Hindlimb muscle (tissue), 1 donor: ENCODE measurements at places on chromosomes 7 and 10.
A peak's percentile ranks its signal among the peaks of the same experiment; 100 is the strongest.

DNA sequence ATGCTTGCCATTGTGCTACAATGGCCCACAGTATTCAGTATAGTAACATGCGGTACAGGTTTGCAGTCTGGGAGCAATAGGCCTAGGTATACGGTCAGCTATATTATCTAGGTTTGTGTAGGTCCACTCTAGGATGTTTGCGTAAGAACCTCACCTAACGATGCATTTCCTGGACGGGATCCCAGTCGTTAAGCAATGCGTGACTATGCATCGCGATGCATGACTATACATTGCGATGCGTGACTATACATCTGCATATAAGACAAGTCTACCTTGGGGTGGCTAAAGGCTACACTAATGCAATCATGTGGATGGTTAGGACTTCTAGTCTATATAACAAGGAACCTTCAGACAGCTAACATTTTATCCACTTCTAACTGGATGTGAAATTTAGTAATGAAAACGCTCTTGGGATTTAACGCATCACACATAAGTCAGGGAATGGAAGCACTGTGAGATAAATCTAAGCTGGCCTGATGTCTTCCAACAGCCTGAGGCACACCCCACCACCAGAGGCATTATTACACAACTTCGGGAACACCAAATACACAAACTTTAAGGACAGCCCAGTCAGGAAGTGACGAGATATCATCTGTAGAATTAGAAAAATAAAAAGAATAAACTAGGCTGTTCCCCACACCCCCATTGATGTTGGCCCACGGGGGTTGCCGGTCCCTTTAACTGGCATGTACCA, 9.2 kb downstream of the GNA12 start:
- no peak for DNase-seq

DNA sequence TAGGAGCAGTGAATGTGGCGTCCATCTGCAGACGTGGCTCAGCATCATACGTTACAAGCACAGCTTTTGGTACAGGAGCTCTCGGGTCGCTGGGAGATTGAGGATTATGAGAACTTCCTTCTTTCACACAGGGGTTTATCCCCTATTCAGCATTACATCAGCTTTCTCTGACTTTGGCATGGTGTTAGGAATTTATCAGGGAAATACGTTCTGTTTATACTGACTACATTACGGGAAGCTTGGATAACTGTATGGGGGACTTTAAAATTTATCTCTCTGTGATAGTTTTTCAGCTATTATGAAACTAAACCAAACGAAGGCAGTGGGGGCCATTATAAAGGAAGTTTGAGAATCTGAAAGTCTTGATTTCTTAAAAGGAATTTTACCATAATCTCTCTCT, 110.1 kb upstream of the INSYN2A start:
- DNase-seq: no peak

- DNase-seq: no peak
Measured at GRCh38 chr10:93413252-93413689, 68.9 kb downstream of the MYOF start.

DNA sequence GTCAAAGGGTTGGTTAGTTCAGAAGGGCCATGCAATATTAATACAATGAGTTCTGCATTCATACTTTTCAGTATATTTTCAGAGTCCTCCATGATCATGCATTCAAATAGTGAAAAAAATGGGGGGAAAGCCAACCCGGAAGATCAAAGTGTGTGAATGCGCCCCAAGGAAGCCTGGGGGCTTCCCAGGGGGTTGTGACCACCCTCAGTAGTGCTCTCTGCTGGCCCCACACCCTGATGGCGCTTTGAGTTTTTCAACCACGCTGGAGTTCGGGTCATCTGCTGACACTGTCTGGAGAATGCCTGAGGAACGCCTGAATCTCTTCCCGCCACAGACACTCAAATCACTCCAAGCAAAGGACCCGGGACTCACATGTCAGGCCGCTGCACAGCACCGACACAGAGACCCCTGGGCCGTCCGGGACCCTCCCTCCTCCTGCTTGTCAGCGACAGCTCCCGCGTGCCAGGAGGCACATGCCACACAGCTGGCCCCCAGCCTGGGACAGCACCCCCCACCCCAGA, 1.0 kb downstream of the TNS3 start:
- no peak for DNase-seq

GRCh38 chr7:131124001-131124629, 203.6 kb upstream of the MKLN1 start:
- no peak for DNase-seq

- DNase-seq: no peak
Measured at GRCh38 chr10:67819768-67820204, 18.2 kb downstream of the DNAJC12 start.

- no peak for DNase-seq
Measured at GRCh38 chr10:7340179-7340874, 70.5 kb downstream of the SFMBT2 start.

DNA sequence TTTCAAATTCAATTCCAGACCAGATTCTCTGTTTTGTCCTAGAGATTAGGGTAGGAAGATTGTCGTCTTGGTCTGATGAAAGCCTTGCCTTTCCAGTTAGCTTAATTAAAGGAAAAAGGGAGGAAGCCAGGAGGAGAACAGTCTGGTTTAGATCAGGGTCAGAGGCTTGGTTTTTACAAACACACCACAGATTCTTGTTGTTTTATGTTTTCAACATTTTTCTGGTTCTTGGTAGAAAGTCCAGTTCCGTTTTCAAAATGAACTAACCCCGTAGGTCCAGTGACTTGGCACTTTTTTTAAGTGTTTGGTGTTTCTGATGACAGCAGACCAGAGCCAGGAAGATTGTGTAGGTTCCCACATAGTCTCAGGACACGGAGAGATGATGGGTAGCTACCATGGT, 167.1 kb upstream of the INHBA start:
- DNase-seq: no peak

DNA sequence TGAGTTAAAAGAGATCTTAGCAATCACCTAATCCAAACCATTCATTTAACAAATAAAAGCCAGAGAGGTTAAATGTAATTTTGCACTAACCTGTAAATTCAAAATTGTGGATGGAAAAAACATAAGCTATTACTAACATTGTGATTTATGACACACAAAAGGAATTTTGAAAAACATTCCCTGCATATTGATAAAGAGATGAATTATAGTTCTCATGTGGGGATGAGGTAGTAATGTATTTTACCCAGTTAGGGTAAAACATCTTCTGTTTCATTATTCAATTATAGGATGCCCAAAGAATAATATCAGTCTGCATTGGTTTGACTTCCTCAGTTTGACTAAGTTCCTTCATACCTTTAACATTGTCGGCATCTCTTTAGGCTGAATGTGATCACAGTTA, 561.3 kb downstream of the PHTF2 start:
- DNase-seq: no peak

DNA sequence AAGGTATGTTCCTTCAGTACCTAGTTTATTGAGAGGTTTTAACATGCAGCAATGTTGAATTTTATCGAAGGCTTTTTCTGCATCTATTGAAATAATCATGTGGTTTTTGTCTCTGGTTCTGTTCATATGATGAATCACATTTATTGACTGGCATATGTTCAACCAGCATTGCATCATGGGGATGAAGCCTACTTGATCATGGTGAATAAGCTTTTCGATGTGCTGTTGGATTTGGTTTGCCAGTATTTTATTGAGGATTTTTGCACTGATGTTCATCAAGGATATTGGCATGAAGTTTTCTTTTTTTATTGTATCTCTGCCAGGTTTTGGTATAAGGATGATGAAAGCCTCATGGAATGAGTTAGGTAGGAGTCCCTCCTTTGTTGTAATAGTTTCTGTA, 204.0 kb upstream of the GNAI1 start:
- DNase-seq: no peak

- DNase-seq: no peak
Measured at GRCh38 chr10:33914746-33915145, 580.3 kb upstream of the NRP1 start.

DNA sequence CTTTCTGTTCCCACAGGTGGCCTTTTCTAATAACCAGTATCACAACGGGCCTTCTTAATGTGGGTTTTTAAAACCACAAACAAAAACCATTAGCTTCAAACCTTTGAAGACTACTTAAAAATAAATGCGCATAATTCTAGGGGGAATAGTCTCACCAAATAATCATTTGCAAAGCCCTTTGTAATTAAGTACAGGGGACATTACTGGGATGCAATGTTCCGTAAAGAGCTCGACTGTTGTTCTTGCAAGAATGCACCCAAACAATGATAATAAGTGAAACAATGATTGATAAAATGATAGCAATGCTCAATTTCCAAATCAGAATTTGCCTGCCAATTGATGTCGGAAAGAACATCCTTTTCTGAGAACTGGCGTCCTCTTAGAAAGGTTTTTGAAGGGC, 589.1 kb upstream of the ADARB2 start:
- DNase-seq: no peak

- DNase-seq: no peak
Measured at GRCh38 chr7:84697506-84697905, 489.4 kb downstream of the SEMA3D start.

DNA sequence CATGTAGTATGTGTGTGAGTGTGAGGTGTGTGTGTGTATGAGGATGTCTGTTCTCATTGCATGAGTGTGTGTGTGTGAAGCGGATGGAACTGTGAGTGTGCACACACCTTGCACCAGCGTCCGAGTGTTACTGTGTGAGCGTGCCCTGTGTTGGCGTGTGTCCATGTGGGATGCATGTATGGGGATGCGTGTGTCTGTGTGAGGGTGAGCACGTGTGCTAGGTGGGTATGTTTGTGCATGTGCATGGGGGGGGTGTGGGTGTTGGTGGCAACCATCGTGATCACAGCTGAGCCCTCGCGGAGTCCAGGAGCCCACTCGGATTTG, 6.4 kb downstream of the KNDC1 start:
- no peak for DNase-seq

DNA sequence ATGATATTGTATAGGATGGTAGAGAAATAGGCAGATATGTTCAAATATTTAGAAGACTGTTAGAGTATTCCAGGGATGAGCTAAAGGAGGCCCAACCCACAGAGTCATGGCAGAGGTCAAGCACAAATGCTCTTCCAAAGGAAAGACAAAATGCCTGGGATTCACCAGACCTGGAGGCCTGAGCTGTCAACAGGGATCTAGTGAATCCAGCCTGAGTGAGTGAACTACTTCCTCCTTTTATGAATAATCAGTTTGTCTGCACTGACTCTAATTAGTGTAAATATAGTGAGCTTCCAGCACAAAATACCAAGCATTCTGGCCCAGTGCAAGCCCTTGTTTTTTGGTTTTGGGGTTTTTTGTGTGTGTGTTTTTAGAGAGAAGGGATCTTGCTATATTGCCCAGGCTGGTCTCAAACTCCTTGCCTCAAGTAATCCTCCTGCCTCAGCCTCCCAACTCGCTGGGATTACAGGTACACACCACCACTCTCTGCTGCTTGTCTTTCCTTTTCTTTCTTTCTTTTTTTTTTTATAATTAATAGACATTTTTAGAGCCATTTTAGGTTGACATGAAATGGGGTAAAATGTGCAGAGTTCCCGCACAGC, 244.4 kb downstream of the SKIDA1 start:
- DNase-seq: no peak

GRCh38 chr10:60677531-60678129, 100.6 kb upstream of the CDK1 start:
- no peak for DNase-seq

GRCh38 chr10:22437620-22438588, 92.6 kb downstream of the SPAG6 start:
- no peak for DNase-seq

GRCh38 chr10:122733443-122733842, 33.8 kb upstream of the C10orf120 start:
- no peak for DNase-seq

DNA sequence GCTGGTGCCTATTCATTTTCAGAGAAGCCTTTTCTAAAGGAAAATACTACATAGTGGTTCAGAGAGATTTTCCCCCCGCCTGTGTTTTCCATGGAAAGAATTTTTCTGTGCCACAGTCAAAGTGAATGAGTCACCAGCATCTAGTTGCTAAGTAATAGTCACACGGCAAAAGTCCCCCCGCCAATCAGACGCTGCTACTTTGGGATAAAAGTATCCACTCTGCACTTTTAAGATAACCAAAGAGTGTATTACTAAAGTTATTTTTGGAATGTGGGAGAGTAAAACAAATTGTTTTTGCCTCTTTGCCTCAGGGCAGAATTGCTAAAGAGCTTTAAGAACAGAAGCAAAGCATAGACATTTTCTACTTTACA, 23.5 kb downstream of the ABLIM1 start:
- DNase-seq: peak; percentile 82

DNA sequence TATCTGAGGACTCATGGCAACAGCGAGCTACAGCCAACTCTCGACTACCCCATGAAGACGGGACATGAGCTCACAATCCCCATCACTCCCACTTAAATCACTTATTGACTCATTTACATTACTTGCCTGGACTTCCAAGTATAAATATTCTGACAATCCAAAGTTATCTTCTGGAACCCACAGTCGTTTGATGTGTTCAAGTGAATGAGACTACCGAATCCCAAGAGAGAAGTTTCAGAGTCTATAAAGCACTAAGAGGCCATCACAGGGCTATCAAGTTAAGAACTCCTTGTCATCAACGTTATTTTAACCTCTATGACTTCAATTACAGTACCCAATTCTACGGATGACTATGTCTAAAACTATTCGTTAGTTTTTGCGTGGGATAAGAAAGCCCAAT, 11.5 kb upstream of the ANAPC16 start:
- no peak for DNase-seq

DNA sequence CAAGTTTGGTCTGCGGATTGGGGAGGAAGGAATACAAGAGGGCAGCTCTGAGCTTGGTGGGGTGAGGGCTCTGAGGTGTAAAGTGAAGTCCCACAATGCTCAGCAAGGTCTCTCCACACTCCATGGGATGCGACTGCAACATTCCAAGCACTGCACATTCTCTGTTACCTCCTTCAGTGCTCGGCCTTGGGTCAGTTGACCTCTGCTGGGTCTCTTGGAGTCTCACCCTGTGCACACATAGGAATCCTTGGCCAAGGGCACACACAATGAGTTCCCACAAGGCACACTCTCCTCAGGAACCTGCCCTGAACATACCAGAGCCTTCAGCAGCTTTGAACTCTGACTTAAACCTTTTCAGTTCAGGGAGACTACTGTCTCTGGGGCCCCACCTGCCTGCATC, 2.4 kb upstream of the WDFY4 start:
- DNase-seq: no peak

GRCh38 chr7:150942001-150942590, 36.0 kb downstream of the KCNH2 start:
- no peak for DNase-seq

GRCh38 chr7:23298141-23298881, 828 bp upstream of the MALSU1 start:
- no peak for DNase-seq

GRCh38 chr10:51367127-51367526, 292.8 kb downstream of the PRKG1 start:
- DNase-seq: no peak

- peak; percentile 79 for DNase-seq
Measured at GRCh38 chr10:14016011-14016536, 314.6 kb downstream of the FRMD4A start.

- DNase-seq: no peak
Measured at GRCh38 chr10:69481305-69481704, 30.0 kb downstream of the TSPAN15 start.

- no peak for DNase-seq
Measured at GRCh38 chr10:131899116-131899690, 1.6 kb upstream of the PPP2R2D start.

- no peak for DNase-seq
Measured at GRCh38 chr7:24216576-24217125, 67.3 kb upstream of the NPY start.

GRCh38 chr10:47405857-47406547, 21.9 kb upstream of the ZNF488 start:
- no peak for DNase-seq

- DNase-seq: no peak
Measured at GRCh38 chr10:1196656-1197055, 140.5 kb downstream of the WDR37 start.

- no peak for DNase-seq
Measured at GRCh38 chr7:94245500-94245899, 149.2 kb upstream of the COL1A2 start.
